ENCODE measurements at places on chromosomes 1 and 21. TPM values are rescaled to one million over a fixed set of nuclear protein-coding genes. Genes with fewer than 3 reads are reported as not detected.

CASQ1 gene
- 0.57 TPM for total RNA-seq

CSF1 gene
- total RNA-seq, result 33.8 TPM

ORC1 gene
- total RNA-seq, result 0.50 TPM

PGBD5 gene
- 3.7 TPM for total RNA-seq

OLFML2B gene
- 6.7 TPM for total RNA-seq

RIPPLY3 gene
- total RNA-seq, result 0.31 TPM

RBP7 gene
- total RNA-seq, result 21.2 TPM

MX1 gene
- total RNA-seq, result 47.4 TPM

TTC22 gene
- total RNA-seq, result 16.5 TPM

KMO gene
- 2.3 TPM for total RNA-seq

LCE3E gene
- not detected for total RNA-seq

S100A7 gene
- total RNA-seq, result not detected

NFASC gene
- total RNA-seq, result 29.9 TPM

VANGL2 gene
- 8.1 TPM for total RNA-seq

C1orf185 gene
- not detected for total RNA-seq

All from kidney (tissue), 22 donors.